Colonic mucosa (tissue), 4 donors: ENCODE measurements at places on chromosomes 16 and 17. TPM values are rescaled to one million over a fixed set of nuclear protein-coding genes. Genes with fewer than 3 reads are reported as not detected.

DNA sequence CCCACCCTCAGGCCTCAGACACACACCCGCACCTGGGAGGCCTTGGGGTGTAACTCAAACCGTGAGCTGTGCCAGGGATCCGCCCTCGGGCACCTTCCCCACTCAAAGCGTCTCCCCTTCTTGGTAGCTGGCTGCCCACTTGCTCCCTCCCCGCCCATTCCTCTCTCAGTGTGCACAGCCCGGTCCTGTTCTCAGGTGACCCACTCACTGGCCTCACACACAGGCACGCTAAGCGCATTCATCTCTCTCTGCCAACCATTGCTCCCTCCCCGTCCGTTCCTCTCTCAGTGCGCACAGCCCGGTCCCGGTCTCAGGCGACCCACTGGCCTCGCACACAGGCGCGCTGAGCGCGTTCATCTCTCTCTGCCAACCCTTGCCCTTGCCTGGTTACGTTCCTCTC lies 20.8 kb downstream of the WDR45B start:
- no peak for DNase-seq
- no peak overlapping the region for H3K27ac ChIP-seq
- H3K36me3 ChIP-seq, result peaks cover 3% of the 10 kb centered on the region
- no peaks in the 10 kb centered on the region for H3K27me3 ChIP-seq
- H3K4me3 ChIP-seq, result no peak overlapping the region

DNA sequence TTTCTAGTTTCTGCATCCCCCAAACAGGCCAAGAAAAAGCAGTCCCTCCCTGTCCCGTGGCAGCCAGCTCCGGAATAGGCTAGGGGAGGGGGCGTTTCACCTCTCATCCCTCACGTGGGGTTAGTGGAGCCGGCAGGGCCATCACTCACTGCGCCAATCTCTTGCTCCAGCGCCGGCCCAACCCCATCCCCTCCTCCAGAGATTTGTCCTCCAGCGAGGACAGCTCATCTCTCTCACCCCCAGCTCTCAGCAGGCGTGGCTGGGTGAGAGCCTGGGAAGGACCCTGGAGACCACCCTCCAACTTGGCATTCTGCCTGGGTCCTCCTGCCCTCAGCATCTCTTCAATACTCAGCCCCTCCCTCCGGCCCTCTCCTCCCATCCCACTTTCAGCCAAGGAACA lies 74.1 kb downstream of the TMEM132E start:
- no peaks in the 10 kb centered on the region for H3K36me3 ChIP-seq
- H3K27me3 ChIP-seq, result no peaks in the 10 kb centered on the region
- DNase-seq, result no peak
- H3K4me3 ChIP-seq, result no peak overlapping the region

DNA sequence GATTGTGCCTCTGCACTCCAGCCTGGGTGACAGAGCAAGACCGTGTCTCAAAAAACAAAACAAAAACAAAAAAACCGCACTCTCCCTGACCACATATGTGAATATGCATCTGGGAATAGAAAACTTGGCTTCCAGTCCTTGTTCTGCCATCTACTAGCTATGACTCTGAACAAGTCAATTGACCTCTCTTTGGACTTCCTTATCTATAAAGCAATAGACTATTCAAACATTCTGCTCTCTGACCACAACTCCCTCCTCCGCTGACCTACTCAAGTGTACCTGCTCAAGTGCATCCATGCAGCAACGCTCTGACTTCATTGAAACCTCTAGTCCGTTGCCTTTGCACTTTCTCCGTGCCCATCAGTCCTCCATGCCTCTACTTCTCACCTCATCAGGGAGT lies 52.6 kb upstream of the KDM6B start:
- H3K27me3 ChIP-seq, result no peaks in the 10 kb centered on the region
- H3K4me1 ChIP-seq, result no peaks in the 10 kb centered on the region
- no peak overlapping the region for H3K27ac ChIP-seq
- no peak for DNase-seq

- no peak overlapping the region for H3K27ac ChIP-seq
- peak; percentile 61 for DNase-seq
- no peaks in the 10 kb centered on the region for H3K4me1 ChIP-seq
- peaks cover 15% of the 10 kb centered on the region for H3K27me3 ChIP-seq
Measured at GRCh38 chr16:85238233-85238647, 126.0 kb upstream of the CIBAR2 start.

DNA sequence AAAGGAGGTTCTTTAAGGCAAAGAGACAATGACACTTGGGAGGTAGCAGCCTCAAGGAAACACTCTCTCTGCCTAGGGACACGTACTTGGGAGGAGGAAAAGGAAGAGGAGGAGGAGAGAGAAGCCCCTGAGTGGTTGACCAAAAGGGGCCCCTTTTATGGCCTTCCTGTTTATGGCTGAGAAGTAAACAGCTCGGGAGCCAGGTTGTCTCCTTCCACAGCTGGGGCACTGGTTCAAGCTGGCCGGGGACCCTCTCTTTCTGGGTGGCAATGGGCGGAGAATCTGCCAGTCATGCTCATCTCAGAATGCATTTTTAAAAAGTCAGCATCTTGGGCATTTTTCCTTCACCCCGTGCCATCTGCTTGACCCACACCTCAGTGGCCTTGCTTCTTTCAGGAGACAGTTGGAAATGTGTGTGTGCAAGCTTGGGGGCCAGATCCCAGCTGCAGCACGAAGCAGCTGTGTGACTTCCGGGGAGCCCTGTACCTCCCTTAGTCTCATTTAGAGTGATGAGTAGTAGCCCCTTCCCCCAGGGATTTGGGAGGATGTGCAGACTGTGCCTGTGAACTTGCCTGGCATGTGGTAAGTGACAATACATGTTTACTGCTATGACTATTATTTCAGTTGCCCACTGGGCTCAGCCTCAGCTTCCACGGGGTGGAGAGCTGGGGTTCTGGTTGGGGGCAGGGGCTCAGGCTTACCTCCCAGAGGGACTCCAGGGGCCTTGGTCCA lies 33.8 kb upstream of the SALL1 start:
- no peaks in the 10 kb centered on the region for H3K27me3 ChIP-seq
- no peak overlapping the region for H3K4me3 ChIP-seq
- no peaks in the 10 kb centered on the region for H3K36me3 ChIP-seq
- H3K4me1 ChIP-seq, result no peaks in the 10 kb centered on the region
- DNase-seq, result no peak

- DNase-seq, result no peak
- no peaks in the 10 kb centered on the region for H3K27me3 ChIP-seq
- no peak overlapping the region for H3K4me3 ChIP-seq
Measured at GRCh38 chr16:89525146-89525913, 17.1 kb downstream of the SPG7 start.

- H3K4me1 ChIP-seq, result no peaks in the 10 kb centered on the region
- no peaks in the 10 kb centered on the region for H3K36me3 ChIP-seq
- H3K27ac ChIP-seq, result no peak overlapping the region
- no peak overlapping the region for H3K4me3 ChIP-seq
- no peak for DNase-seq
Measured at GRCh38 chr17:79196913-79197312, 122.3 kb downstream of the ENGASE start.

GRCh38 chr16:86593913-86594620 lies 15.7 kb downstream of the FOXL1 start:
- no peak for DNase-seq
- H3K4me3 ChIP-seq, result no peak overlapping the region
- no peaks in the 10 kb centered on the region for H3K36me3 ChIP-seq
- H3K27me3 ChIP-seq, result peaks cover 16% of the 10 kb centered on the region
- H3K27ac ChIP-seq, result no peak overlapping the region

DNA sequence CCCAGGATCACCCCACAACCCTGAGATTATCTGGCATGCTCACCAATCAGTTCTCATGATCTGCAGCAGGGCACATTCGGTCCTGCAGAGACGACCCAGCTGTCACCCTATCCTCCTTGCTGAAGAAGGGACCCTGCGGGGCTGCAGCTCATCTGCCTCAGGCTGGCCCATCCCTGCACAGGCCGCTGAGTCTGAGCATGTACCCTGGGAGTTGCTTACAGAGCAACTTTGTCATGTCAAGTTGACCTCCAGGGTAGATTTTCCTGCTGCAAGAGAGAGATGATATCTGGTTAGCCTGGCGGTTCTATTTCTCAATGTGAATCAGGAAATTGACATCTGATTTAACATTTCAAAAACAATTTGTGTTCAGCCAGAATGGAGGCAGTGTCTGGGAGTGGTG lies 36.0 kb upstream of the ADCY9 start:
- no peaks in the 10 kb centered on the region for H3K4me1 ChIP-seq
- no peaks in the 10 kb centered on the region for H3K27me3 ChIP-seq
- H3K36me3 ChIP-seq, result no peaks in the 10 kb centered on the region
- no peak overlapping the region for H3K4me3 ChIP-seq

DNA sequence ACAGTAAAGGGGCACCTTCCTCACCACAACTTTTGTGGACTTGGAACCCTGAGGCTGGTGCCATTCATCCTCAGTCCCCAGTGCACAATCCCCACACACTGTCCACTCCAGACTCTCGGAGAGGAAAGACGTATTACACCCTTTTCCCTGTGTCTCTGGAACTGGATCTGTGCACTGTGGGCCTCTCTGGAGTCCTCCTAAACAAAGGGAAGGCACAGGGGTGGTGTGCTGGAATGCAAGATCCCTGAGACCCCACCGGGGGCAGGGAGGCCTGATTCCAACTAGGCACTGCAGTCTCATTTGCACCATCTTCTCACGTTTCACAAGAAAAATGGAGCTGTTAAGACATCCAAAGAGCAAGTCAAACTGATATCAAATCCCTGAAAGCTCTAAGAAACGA lies 89.8 kb downstream of the USP31 start:
- no peak overlapping the region for H3K27ac ChIP-seq
- H3K4me1 ChIP-seq, result no peaks in the 10 kb centered on the region
- DNase-seq, result no peak

GRCh38 chr17:33385713-33386112 lies 92.6 kb upstream of the ASIC2 start:
- no peak for DNase-seq
- no peaks in the 10 kb centered on the region for H3K4me1 ChIP-seq
- H3K4me3 ChIP-seq, result no peak overlapping the region
- no peaks in the 10 kb centered on the region for H3K36me3 ChIP-seq

GRCh38 chr16:66563574-66564334 lies 2.5 kb upstream of the CMTM1 start:
- H3K27ac ChIP-seq, result no peak overlapping the region
- no peaks in the 10 kb centered on the region for H3K27me3 ChIP-seq
- H3K36me3 ChIP-seq, result no peaks in the 10 kb centered on the region
- no peak overlapping the region for H3K4me3 ChIP-seq
- H3K4me1 ChIP-seq, result no peaks in the 10 kb centered on the region
- DNase-seq, result no peak

GRCh38 chr16:30839523-30840227 lies 52.7 kb upstream of the ZNF629 start:
- no peak overlapping the region for H3K4me3 ChIP-seq
- no peaks in the 10 kb centered on the region for H3K27me3 ChIP-seq

DNA sequence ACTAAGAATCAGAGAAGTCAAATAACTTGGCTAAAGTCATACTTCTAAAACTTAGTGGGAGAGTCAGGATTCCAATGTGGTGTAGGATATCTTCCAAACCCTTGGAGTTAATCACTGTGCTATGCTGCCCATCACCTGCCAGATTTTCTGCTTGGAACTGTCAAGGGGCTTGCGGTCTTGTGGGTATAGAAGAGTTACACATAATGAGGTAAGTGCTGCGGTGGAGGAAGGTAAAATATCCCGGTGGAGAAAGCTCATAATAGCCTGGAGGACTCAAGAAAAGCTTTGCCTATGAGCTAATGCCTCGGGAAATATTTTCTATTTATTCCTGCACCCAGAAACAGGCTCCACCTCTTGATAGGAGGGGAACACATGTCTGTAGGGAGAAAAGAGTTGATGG lies 195.6 kb downstream of the UTP18 start:
- H3K27me3 ChIP-seq, result no peaks in the 10 kb centered on the region
- H3K27ac ChIP-seq, result no peak overlapping the region
- DNase-seq, result no peak
- H3K36me3 ChIP-seq, result no peaks in the 10 kb centered on the region

- H3K4me1 ChIP-seq, result no peaks in the 10 kb centered on the region
- no peaks in the 10 kb centered on the region for H3K36me3 ChIP-seq
- DNase-seq, result peak; percentile 40
- H3K27ac ChIP-seq, result peak overlapping the region; percentile 1
Measured at GRCh38 chr16:4411684-4412083, 4.7 kb downstream of the CORO7 start.

DNA sequence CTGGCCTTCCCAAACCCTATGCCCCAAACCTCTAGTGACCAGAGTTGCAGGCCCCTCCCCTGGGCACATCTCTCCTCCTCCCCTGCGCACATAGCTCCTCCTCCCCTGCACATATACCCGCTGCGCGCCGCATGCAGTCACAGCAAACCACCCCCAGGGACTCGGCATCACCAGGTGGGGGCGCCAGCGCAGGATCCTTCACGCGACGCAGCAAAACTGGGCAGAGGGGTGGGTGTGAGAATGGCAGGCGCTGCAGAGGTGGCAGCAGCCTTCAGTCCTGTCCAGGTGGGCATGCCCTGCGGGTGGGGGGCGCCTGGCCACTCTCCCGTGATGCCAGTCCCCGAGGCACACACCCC lies 5.6 kb downstream of the CORO6 start:
- peak; percentile 92 for DNase-seq
- peak overlapping the region; percentile 33 for H3K4me3 ChIP-seq
- peaks cover 4% of the 10 kb centered on the region for H3K27me3 ChIP-seq
- H3K36me3 ChIP-seq, result no peaks in the 10 kb centered on the region

DNA sequence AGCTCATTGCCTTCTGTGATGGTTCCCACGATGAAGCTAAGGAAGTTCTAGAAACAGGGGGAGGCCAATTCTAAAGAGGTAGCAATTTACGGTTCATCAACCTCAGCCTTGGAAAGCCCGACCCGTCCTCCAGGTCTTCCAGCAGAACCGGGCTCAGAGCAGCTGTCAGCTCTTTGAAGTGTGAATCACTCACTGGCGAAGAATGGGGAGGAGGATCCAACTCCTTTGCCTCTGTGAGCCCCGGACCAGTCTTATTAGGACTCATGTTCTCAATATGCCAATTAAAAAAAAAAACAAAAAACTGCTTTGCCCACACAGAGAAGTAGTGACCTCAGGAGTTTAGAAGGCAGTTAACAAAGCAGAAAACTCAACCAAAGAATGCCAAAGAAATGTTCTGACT lies 31.4 kb downstream of the STX8 start:
- H3K36me3 ChIP-seq, result no peaks in the 10 kb centered on the region
- H3K27ac ChIP-seq, result no peak overlapping the region
- H3K4me3 ChIP-seq, result no peak overlapping the region
- no peaks in the 10 kb centered on the region for H3K27me3 ChIP-seq
- DNase-seq, result no peak
- H3K4me1 ChIP-seq, result no peaks in the 10 kb centered on the region

The ADAMTS18 gene
- 0.29 TPM for total RNA-seq

The GLTPD2 gene
- total RNA-seq, result 0.40 TPM

The C17orf113 gene
- 1.2 TPM for total RNA-seq

The MPP2 gene
- total RNA-seq, result 1.1 TPM
